ENCODE measurements at places on chromosomes 13 and 19. TPM values are rescaled to one million over a fixed set of nuclear protein-coding genes. Genes with fewer than 3 reads are reported as not detected.

Gene PSG5
- total RNA-seq = 10.2 TPM

Gene B3GNT3
- 8.8 TPM for total RNA-seq

Gene NLRP11
- not detected for total RNA-seq

Gene RNF113B
- not detected for total RNA-seq

Gene RGS9BP
- 0.51 TPM for total RNA-seq

Gene CYP4F11
- 24.3 TPM for total RNA-seq

Gene LHB
- total RNA-seq = not detected

Gene SIGLECL1
- total RNA-seq = not detected

All from mammary epithelial cell (primary cell).